Stimulated activated CD4-positive, alpha-beta T cell treated with anti-CD3 and anti-CD28 coated beads, Interleukin-1b, Interleukin-23, amount 100 ng/mL, for 24 hours (primary cell): ENCODE measurements at places on chromosomes 5 and 9.

DNA sequence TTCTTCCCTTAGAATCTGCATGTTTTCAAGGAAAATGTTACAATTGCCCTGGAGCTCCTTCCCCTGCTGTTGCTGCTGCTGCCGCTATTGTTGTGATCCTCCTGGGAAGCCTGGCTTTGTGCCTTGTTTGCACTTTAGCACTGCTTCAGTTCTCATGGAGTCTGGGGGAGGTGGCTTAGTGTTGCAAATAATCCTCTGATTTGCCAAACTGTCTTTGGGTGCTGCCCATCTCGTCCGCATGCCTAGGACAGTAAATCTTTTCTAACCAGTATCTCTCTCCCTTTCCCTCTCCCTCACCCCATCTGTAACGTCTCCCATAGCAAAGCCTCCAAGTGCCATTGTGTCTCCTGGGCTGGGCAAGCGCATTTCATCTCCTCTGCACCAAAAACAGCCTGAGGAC, 30.3 kb downstream of the FAM240B start:
- no peak for DNase-seq

- DNase-seq, result no peak
These were observed 44.7 kb upstream of the TMEM215 start for GRCh38 chr9:32738501-32739172.

DNA sequence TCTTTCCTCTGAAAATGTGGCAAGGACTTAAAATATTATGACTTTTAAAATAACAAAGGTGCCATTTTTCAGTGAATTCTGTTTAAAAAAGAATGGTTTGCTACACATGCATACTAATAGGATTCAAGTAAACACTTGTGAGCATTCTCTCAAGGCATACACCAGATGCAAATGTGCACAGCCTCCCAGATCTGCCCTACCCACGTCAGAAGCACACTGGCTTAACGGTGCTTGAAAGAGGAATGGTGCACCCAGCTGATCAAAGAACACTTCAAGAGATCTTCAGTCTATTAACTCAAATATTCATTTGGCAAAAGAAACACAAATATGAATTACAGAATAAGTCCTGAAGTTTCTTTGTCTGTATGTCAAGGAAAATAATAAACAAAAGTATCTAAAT, 15.8 kb downstream of the GABRB2 start:
- DNase-seq, result no peak

GRCh38 chr9:22425551-22425950, 21.1 kb upstream of the DMRTA1 start:
- DNase-seq, result no peak

- no peak for DNase-seq
These were observed 7.5 kb upstream of the SLC6A18 start for GRCh38 chr5:1217596-1218206.

DNA sequence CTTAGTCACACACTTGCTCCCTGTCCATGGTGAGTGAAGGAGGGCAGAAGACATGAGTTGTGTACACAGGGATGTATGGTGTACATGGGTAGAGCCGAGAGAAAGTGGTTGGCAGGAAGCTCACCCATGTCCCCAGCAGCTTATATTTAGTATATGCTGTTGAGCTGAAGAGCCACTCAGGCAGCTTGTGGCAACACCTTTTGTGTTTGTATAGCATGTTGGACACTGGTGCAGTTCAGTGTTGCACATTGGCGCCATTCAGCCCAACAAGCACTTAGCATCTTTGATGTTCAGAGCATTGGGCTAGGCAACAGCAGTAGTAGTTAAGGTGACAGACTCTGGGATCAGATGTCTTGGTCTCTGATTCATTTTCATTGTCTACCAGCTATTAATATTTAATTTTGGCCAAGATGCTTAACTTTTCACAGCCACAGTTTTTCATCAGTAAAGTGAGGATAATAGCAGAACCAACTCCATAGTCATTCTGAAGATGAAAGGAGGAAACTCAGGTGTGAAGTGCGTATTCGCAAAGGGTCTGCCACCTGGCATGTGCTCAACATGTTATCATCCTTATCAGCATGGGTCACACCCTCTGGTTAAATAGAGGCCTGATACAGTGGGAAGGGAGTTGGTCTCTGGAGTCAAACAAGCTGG, 184.8 kb downstream of the NR3C1 start:
- no peak for DNase-seq

- DNase-seq, result no peak
These were observed 52.2 kb upstream of the DAB2IP start for GRCh38 chr9:121598965-121599871.

DNA sequence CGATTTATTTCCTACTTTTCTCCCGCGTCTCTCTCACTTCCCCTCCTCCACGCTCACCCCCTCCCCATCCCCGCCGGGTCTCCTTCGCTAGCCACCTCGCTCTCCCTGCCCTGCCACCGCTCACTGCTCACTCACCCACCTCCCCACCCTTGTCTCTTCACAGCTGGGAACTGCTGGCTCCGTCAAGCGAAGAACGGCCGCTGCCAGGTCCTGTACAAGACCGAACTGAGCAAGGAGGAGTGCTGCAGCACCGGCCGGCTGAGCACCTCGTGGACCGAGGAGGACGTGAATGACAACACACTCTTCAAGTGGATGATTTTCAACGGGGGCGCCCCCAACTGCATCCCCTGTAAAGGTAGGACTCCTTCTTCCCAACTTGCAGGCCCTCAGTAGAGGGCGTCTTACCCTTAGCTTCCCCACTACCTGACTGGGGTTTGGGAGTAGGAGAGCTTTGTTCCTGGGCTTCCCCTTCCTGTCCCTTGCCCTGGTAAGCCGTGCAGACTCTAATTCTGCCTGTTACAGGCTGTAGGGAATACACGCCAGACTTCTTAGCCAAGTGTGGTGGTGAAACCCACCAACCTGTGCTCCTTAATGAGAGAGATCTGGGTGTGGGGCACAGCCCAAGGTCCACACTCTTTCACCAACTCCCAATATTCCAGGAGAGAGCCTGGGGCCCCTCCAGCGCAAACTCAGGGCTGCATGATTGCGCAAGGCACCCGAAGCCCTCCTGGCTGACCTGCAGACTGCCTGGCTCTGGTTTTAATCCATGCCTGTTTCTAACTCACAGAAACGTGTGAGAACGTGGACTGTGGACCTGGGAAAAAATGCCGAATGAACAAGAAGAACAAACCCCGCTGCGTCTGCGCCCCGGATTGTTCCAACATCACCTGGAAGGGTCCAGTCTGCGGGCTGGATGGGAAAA, 2.5 kb downstream of the FST start:
- no peak for DNase-seq

- DNase-seq, result no peak
These were observed 58.0 kb downstream of the SLC22A5 start for GRCh38 chr5:132427281-132428146.

- DNase-seq, result no peak
These were observed 155.9 kb upstream of the KLF4 start for GRCh38 chr9:107645464-107645833.

DNA sequence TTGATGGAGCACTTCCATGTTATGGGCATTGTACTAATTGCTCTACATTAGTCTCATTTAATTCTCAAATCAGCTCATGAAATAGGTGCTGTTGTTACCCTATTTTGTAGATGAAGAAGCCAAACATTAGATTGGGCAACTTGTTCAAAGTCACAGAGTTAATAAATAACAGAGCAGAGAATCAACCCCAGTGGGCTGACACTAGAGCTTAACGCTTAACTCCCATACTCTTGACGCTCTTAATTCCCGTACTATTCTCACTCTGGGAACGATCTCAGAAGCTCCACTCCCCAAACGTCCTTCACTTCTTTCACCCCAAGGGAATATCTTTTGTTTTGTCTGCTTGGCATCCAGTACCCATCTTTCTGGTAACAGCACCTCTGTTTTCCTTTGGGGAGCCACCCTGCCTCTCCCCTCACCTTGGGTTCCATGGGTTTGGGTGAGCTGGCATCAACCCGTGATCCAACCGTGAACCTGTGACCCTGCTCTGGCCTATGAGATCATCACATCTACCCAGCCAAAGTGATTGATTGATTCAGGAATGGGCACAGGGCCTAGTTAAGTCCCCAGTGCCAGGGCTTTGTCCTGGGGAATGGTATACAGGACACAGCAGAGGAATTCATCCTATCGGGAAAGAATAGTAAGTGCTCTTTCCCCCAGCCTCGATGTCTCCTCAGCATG, 169.2 kb downstream of the NR3C1 start:
- no peak for DNase-seq

DNA sequence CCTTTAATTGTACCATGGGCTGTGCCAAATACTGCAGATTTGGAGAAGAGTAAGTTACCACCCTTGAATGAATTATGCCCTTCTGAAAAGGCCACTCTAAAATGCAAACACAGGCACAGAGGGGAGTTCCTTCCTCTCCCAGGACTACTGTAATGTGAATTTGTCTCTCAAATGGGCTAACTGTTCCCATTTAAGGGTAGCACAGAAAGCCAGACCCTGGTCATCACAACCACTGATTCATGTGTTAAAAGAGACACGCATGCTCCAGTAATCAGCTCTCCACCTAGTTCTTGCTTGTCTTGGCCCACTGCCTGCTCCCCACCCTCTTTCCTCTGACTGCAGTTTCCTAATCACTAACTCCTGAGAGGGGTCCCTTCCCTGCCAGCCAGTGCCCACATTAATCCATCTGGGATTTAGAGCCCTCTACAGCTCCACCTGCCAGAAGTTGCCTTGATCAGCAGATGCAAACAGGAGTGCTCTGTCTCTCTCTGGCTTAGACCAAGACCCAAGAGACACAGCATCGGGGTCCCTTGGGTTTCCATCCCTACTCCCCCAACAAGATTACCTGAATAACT, 382.4 kb downstream of the TMEM167A start:
- no peak for DNase-seq

- peak; percentile 52 for DNase-seq
These were observed 72.3 kb downstream of the ICE1 start for GRCh38 chr5:5494489-5495402.

DNA sequence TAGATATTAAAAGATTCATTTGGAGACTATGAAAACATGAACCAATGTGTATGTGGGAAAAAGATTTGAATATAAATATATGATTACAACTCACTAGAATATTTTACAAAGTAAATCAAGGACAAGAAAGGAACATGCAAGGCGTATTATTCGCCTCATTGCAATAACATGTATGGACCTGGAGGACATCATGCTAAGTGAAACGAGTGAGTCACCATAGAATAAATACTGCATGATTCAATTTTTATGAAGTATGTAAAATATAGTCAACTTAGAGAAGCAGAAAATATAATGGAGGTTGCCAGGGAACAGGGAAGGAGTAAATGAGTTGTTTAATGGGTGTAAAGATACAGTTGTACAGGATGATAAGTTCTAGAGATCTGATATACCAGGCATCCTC, 4.9 kb downstream of the TXNDC8 start:
- DNase-seq, result no peak

- DNase-seq, result no peak
These were observed 12.5 kb downstream of the TMEM8B start for GRCh38 chr9:35841645-35841900.

GRCh38 chr9:98580956-98581355, 127.8 kb downstream of the GABBR2 start:
- no peak for DNase-seq
